ENCODE measurements at places on chromosomes 6 and 20. TPM values are rescaled to one million over a fixed set of nuclear protein-coding genes. Genes with fewer than 3 reads are reported as not detected.

The ID4 gene
- 0.24 TPM for total RNA-seq

GRCh38 chr6:93423542-93423941, 4.2 kb upstream of the EPHA7 start:
- DNase-seq: no peak

- DNase-seq: no peak
Observed at GRCh38 chr6:5684320-5685053, 322.2 kb downstream of the NRN1 start.

- DNase-seq: no peak
Observed at GRCh38 chr6:13355043-13355945, 27.0 kb upstream of the TBC1D7 start.

The SLC22A1 gene
- not detected for total RNA-seq

The COL10A1 gene
- total RNA-seq: not detected

The AVP gene
- total RNA-seq: not detected

GRCh38 chr6:119587537-119587936, 238.0 kb upstream of the MAN1A1 start:
- DNase-seq: no peak

The FOXF2 gene
- not detected for total RNA-seq

The SUPT3H gene
- total RNA-seq: 4.2 TPM

GRCh38 chr6:63543982-63544381, 28.3 kb upstream of the LOC128125822 start:
- no peak for DNase-seq

DNA sequence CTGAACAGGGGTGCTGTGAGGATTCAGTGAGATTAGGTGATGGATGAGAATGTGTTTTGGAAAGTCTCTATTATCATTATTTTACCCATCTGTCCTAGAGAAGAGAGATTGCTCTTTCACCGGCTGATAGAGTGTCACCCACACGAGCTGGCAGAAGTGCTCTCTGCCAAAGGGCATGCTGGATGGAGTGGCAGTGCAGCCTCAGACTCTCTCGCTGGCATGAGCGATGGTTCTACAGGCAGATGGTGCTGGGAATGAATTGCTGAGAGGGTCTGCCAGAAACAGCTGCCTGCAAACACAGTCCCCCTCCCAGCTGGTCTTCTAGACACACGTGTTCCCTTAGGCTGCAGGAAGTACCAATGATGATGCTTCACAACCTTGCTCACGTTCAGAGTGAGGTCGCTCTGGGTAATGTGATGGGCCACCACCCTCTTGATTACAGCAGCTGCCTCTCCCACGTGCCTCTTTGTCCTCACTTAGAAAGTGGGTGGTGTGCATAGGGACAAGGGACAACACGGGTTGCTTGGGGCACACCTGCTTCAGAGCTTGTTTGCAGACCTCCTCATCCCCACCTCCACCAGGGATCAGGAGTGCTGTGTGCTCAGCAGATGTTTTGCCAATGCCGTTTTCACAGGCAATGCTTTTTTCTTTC, 84.7 kb downstream of the FOXA2 start:
- DNase-seq: no peak

The TMC2 gene
- not detected for total RNA-seq

DNA sequence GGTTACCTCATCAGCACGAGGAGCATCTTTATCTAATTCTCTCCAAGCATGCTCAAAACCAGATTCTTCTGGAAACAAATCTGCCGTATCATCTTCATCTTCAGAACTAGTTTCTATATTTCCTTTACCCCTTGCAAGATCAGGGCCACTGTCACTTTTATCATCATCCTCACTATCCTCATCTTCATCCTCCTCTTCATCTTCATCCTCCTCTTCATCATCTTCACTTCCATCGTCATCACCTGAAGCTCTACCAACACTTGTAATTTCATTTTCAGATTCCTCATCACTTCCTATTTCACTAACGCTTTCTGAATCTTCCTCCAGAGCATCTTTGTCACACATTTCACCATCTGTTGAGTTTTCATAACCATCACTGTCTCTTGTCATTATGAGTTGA, 8.9 kb downstream of the ESF1 start:
- no peak for DNase-seq
